ENCODE measurements at places on chromosomes 1 and 21.

GRCh38 chr21:24223624-24224023, 1383.7 kb downstream of the MRPL39 start:
- no peak for DNase-seq

DNA sequence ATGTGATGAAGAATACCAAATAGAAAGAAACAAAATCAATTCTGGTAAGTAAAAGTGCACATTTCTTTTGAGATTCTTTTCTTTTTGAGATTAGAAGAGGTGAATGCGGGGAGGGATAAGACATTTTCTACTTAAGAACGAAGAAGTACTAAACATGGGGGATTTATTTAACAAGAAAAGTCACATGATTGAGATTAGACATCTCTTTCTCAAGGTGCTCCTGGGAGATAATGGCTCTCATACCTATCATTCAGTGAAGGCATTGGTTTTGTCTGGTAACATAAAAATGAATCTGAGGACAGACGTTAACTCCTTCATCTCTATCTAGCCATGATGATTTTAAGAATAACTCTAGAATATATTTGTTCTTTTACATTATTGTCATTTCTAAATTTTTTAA, 147.9 kb upstream of the SAMSN1 start:
- no peak for DNase-seq

GRCh38 chr1:202708456-202709275, 1.6 kb downstream of the SYT2 start:
- DNase-seq: no peak

DNA sequence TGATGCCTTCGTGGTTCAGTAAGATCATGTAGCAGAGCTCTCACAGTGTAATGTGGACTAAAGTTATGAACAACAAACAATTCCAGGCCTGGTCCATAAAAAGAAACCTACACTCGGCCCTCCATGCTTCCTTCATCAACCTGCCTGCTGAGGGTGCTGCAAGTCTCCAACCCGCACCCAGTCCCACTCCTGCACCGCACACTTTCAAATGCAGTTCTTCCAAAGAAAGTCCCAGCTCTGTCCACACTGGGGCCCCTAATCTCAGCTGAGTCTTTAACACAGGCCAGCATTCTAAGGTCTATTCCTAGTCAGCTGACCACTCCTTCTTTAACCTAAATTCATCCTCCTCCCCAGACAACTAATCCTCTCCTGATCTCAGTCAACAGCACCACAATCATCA, 71.5 kb upstream of the NR5A2 start:
- no peak for DNase-seq

DNA sequence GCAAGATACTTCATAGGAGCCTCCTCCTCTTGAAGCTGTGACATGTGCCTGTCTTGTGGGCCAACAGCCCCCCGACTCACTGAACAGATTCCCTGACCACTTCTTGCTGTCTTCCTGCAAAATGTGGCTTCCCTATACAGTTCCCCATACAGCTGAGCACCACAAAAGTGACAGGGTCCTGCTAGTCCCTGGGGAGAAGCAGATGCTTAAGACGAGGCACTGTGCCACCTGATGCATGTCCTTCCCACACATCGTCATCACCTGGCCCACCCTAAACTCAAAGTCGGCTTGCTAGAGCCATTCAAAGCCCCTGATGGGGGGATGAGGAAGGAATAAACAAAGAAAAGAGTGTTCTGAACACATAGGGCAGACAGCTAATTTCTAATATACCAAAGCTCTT, 29.2 kb upstream of the ETV3 start:
- no peak for DNase-seq

- DNase-seq: no peak
Measured at GRCh38 chr21:40840401-40841125, 6.4 kb downstream of the DSCAM start.

GRCh38 chr1:62716397-62716796, 28.2 kb upstream of the DOCK7 start:
- no peak for DNase-seq

DNA sequence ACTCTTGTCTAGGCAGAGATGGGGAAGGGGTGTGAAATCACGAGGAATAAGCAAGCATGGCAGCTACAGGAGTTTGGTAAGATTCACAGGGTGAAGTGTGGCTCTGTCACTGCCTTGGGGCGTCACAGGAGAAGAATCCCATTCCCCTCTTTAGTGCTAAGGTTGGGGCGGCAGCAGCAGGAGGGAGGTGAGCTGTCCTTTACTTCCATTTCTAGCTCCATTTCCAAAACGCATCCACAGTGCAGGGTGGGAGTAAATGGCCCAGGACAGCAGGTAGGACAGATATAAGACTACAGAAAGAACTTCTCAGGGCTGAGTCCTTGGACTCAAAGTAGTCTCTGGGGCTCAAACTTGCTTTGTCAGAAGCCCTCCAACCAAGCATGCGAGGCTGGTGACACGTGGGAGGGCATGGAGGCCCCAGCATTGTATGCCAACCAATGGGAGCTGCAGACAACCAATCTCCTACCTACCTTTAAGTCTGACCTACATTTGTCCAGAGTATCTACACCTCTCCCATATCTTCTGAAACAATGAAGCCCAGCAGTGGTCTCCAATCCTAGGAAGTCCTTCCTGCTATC, 8.5 kb downstream of the MEF2D start:
- no peak for DNase-seq

DNA sequence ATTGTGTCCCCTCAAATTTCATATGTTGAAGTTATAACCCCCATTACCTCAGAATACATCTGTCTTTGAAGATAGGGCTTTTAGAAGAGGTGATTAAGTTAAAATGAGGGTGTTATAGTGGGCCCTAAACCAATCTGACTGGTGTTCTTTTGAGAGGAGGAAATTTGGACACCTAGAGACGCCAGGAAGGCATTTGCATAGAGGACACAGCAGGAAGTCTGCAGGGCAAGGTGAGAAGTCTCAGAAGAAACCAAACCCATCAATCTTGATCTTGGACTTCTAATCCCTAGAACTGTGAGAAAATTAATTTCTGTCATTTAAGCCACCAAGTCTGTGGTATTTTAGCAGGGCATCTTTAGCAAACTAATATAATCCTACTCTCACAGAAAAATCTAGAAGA, 13.0 kb downstream of the GOLPH3L start:
- DNase-seq: no peak

GRCh38 chr1:170247751-170248521, 102.2 kb downstream of the NTMT2 start:
- no peak for DNase-seq

GRCh38 chr1:210669951-210670350, 341.2 kb downstream of the HHAT start:
- peak; percentile 25 for DNase-seq

DNA sequence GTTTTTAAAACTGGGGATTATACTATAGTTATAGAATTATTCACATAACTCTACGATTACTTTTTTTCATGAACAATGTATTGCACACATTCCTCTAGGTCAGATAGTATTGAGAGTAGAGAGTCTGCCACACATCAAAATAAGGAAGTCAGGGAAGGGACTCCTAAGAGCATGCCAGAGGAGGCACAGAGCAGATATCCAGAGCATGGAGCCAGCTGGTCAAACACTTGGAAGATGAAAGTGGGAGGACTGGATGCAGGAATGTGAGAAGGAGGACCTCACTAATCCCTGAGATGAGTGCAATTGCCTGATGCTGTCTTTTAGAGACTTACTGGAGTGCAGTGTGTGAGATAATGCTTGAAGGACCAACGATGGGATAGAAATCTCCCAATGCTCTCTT, 9.6 kb upstream of the RFX5 start:
- no peak for DNase-seq

DNA sequence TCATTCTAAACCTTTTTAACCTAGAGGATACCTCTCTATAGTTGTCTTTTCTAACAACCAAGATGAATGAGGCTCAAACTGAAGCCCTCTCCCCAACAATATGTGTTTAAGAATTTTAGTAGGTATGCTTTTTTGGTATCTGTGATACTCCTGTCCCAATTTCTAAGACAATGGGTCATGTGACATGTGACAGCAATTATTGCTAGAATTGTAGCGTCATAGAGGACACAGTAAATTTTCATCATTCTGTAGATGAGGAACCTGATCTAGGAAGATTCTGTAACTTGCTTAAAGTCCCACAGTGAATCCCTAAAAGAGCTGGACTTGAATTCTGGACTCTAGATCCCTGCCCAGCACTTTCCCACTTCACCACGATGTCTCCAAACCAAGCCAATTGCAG, 11.6 kb upstream of the CASQ1 start:
- DNase-seq: no peak

GRCh38 chr1:222165629-222166028, 382.3 kb downstream of the HHIPL2 start:
- DNase-seq: no peak

- DNase-seq: no peak
Measured at GRCh38 chr1:95407131-95407885, 173.3 kb downstream of the RWDD3 start.

DNA sequence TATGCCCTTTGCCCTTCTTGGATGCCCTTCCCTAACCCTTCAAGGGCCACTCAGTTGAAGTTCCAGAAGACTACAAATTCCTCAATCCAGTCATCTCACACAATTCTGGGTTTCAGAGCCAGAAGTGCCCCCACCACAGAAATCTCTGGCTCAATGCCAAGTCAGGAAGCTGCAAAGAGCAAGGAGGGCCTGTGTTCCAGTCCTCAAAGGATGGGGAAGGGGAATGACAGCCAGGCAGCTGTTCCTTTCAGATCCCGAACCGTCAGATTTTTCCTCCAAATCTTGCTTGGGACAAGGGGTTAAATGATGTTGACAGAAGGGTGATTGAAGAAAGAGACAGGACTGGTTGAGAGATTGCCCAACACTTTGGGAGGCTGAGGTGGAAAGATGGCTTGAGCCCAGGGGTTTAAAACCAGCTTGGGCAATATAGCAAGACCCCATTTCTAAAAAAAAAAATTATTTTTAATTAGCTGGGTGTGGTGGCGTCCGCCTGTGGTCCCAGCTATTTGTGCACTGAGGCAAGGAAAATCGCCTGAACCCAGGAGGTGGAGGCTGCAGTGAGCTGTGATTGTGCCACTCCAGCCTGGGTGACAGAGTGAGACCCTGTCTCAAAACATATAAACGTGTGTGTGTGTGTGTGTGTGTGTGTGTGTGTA, 716 bp upstream of the HPDL start:
- DNase-seq: no peak

DNA sequence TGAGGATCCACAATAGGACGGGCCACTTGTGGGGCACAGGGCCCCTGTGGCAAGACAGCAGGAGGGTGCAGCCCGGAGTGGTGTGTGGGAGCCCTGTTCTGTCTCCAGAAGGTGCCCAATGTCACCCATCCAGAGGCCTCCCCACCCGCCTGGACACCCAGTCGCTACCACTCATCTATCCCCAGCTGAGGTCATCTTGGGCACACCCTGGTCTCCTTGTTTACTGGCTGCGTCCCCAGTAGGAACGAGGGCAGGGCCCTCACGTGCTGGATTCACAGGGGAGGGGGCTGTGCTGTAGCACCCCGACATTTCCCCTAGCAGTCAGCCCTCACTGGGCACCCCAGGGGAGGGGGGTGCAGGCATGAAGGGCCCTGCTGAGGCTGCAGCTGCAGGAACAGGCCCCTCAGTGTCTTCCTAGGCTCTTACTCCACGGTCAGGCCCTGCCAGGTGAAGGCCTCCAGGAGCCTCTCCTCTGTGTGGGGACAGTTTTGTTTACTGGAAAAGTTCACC, 2.3 kb upstream of the TNNT2 start:
- no peak for DNase-seq

DNA sequence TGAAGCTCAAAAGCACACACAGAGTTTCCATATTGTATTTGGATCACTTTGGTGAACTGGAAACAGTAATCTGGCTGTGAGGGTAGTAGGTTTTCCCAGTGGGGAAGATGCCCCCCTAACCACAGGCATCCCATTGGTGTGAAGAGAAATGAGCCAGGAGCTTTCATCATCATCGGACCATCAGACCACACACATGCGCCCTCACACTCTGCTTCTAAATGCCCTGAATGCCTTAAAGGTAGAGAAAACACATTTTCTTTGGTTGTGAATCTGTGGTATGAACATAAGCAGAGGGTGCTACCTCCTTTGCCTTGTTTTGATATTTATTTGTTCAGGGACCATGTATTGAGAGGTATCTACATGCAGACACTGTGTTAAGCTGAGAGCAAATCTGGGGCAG, 79.0 kb upstream of the DNAH14 start:
- no peak for DNase-seq

- no peak for DNase-seq
Measured at GRCh38 chr1:181647314-181648035, 164.2 kb downstream of the CACNA1E start.

GRCh38 chr1:33692206-33693188, 171.4 kb upstream of the HMGB4 start:
- DNase-seq: no peak

- DNase-seq: no peak
Measured at GRCh38 chr1:155424091-155424490, 103.4 kb downstream of the RUSC1 start.

DNA sequence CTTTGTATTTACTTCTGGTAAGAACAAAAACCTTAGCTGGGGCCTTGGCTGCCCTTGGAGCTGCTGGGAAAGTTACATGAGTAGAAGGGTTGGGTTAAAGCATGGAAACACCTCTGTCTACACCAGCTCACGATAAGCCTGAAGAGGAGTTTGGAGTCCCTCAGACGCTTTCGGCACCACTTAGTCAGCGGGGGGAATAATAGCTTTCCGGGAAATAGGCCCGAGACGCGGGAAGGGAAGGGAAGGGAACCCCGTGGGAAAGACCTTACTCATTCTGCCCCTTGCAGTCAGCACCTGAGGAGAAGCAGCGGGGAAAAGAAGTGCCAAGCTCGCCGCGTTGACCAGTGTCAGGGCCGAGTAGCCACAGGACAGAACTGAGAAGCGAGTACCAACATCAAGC, 66.4 kb upstream of the PDE9A start:
- no peak for DNase-seq

DNA sequence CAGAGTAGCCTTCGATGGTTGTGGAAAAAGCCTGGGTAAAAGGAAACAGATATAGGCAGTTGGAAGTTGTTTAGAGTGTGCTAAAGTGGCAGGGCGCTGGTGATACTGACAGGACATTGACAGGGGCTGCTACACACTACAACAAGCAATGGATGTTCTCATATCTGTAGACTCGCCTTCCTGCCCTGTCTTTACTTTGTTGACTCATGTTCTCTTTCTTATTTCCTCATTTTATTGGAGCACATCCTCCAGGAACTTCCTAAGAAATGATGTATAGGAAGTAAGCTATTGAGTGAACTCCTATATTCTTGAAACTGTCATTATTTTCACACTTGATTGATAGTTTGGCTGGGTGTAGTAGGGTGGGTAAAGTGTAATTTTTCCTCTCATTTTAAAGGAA, 51.0 kb downstream of the C4BPA start:
- no peak for DNase-seq

DNA sequence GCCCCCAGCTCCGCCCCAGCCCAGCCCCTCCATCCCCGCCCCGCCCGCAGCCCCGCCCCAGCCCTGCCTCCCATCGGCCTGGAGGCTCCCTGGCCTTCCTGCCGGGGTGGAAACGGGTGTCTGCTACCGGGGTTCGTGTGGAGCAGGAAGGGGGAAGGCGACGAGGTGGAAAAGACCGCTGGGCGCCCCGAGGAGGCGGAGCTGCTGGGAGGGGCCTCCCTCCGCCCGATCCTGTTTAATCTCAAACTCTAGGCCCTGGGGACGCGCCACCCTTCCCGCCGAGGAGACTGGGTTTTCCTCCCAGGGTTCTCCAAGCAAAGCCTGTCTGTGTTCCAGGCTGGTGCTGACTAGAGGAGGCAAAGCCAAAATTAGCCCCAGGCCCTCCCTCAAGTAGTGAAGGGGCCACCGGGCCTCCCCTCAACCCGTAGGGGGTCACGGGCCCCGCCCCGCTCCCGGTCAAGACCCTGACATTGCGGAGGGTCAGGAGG, 16.2 kb upstream of the TTLL10 start:
- DNase-seq: no peak

All from COR-L47 (cell line).